Thoracic aorta (tissue), 2 donors: ENCODE measurements at places on chromosomes 16 and 17. TPM values are rescaled to one million over a fixed set of nuclear protein-coding genes. Genes with fewer than 3 reads are reported as not detected.

Gene PRSS21
- not detected for total RNA-seq

Gene SLC35G6
- not detected for total RNA-seq

Gene CD7
- 3.0 TPM for total RNA-seq

Gene PRR29
- total RNA-seq: not detected

Gene PERCC1
- not detected for total RNA-seq
